CD4-positive, alpha-beta T cell treated with Interleukin-21 for 1 hour (primary cell): ENCODE measurements at places on chromosomes 3 and 15.

GRCh38 chr3:49618412-49618811, 55.7 kb upstream of the APEH start:
- no peak for DNase-seq

DNA sequence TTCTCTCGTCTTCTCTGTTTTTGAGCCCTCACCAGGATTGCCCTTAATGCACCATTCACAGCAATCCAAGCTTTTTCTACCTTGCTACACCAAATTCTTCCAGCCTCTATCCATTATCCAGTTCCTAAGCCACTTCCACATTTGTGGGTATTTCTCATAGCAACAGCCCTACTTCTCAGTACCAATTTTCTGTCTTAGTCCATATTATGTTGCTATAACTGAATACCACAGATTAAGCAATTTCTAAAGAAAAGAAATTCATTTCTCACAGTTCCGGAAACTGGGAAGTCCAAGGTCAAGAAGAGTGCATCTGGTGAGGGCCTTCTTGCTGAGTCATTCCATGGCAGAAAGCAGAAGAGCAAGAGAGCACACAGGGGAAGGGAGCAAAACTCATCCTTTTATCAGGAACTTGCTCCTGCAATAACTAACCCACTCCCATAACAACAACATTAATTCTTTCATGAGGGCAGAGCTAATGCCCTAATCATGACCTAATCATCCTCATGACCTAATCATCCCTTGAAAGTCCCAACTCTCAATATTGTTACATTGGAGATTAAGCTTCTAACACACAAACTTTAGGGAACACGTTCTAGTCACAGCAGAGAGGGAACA, 9.7 kb upstream of the EIF1B start:
- peak; percentile 13 for DNase-seq

- no peak for DNase-seq
These were observed 778 bp downstream of the ARL6 start for GRCh38 chr3:97765336-97765735.

GRCh38 chr3:157649511-157649910, 146.3 kb upstream of the VEPH1 start:
- DNase-seq = no peak

- DNase-seq = no peak
These were observed 4.4 kb upstream of the FOXB1 start for GRCh38 chr15:59999612-60000112.

DNA sequence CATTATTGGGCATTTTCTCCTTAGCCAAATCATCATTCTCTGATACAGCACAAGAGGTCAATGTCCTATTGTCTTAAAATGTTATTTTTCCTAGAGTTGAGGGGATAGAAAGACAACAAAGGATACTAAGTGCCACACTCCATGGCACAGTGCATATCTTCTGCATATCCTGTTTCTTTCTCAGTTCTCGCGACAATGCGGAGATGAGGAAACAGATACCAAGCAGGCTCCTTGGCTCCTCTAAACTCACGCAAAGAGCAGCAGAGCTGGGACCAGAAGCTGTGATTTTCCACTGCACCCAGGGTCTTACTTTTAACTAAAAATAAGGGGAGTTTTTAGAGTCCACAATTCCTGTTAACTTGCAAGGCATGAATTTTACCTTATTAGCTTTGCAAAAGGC, 10.5 kb upstream of the VGLL4 start:
- DNase-seq = no peak

DNA sequence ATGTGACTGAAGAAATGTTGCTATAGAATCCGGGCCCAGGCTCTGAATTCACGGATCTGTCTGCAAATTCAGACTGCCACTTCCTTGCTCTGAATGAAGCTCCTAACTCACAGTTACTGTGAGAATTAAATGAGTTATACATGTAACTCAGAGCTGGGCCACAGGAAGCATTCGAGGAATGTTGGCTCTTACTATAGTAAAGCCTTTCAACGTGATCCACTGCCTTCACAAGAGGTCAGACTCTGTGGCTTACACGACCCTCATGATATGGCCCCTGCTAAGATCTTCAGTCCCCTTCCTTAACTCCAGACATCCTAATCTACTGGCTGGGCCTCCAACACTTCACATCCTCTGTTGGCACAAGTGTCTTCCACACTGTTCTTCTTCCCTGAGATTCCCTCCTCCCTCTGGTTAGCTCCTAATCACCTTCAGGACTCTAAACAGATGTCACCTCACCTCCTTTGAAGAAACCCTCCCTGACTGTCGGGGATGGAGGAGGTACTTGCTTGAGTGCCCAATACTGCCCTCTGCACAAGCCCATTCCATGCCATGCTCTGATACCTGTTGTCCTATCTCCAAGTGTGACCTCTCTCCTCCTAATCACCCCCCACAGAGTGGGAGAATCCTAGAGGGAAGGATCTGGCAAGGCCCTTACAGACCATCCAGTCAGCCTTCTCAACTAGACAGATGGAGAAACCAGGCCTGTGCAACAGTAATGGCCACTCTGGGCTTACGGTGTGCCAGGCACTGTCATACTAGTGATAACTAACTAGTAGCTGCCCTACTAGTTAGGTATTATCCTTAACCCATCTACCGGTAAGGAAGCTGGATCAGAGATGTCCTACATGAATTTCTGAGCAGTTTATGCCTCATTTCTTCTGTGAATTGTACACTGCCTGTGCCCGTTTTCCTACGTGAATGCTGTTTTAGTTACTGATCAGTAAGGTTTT, 1.3 kb downstream of the ACTR8 start:
- DNase-seq = no peak

GRCh38 chr3:128541246-128541645, 48.2 kb upstream of the GATA2 start:
- no peak for DNase-seq

DNA sequence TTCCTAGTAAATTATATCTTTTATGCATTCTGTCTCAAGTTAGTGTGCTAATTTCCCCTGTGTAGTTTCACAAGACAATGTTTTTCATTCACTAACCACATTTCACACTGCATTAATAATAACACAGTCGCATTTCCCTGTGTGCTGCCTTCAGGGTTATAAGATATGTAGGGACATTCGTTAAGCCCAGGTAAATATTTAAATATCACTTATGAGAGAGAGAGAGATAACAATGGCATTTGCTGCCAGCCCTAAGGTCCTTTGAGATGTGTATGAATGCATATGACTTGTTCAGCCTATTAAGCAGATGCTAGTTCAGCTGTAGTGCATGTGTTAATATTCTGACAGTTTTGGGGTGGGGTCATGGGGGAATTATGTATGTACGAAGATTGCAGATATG, 876.7 kb downstream of the NAALADL2 start:
- no peak for DNase-seq

GRCh38 chr3:188432802-188433520, 279.0 kb downstream of the LPP start:
- DNase-seq = peak; percentile 45

DNA sequence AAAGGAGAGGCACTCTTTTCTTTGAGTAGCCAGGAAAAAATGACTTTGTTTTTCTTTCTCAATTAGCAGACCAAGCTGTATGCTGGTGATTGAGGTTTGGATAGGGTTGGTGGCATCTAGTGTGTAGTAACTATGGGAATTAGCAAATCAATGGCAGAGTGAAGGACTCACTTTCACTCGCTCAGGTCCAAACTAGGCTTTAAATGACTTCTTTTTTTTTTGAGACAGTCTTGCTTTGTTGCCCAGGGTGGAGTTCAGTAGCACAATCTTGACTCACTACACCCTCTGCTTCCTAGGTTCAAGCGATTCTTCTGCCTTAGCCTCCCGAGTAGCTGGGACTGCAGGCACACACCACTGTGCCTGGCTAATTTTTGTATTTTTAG, 35.9 kb downstream of the PRKCI start:
- DNase-seq = no peak

DNA sequence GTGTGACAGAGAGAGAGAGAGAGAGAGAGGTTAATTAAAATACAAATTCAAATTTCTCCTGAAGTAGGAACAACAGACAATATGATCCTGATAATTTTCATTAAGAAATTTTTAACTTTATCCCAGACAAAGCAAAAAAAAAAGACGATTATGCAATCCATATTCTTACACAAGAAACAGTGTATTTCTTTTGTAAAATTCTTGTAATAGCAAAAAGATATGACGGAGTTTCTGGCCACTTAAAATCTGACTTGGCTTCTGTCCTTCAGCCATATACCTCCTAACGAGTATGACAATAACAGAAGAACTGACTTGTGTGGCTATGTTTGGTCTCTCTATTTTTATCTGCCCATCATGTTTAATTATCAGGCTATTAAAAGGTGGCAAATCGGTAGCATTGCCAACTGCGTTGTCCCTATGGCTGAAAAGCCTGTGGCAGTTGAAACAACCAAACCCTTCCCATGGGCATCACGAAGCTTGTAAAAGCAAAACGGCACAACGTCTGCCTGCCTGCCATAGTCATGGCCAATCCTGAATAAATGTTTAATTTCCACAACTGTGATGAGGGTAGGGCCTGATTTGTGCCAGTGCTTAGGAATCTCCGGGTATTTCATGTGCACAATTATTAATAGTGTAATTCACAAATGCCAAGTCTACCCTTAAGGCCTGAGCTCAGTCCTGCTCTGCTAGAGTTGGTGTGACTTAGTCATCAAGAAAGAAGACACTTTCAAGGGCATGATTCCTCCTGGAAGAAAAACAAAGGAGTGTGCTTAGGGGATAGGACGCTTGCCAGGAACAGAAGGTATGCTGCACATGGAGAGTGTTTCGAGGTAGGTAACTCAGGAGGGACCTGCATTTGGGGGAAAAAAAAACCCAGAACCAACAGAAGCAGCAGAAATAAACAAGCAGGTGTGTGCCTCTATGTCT, 1090.2 kb downstream of the FHIT start:
- DNase-seq = no peak

- no peak for DNase-seq
These were observed 466.0 kb upstream of the THBS1 start for GRCh38 chr15:39114690-39115378.

DNA sequence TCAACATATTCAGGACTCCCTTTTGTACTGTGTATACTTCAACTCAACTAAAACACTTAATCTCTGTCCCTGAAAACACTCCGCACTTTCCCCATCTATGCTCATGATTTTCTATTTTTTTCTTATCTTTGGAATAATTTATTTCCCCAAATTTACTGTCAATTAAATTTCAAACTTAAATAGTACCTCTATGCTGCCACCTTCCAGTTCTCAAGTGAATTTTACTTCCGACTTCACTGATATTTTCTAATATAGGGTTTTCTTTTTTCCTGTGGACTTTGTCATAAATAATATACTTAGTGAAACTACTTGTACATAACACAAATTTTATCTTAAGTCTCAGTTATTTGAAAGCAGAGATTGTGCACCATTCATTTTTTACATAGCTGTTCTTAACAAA, 1303.3 kb downstream of the OTOL1 start:
- DNase-seq = no peak

- DNase-seq = no peak
These were observed 229.4 kb upstream of the SUCLG2 start for GRCh38 chr3:67883766-67884165.

GRCh38 chr15:54119051-54119450, 140.8 kb downstream of the UNC13C start:
- no peak for DNase-seq

DNA sequence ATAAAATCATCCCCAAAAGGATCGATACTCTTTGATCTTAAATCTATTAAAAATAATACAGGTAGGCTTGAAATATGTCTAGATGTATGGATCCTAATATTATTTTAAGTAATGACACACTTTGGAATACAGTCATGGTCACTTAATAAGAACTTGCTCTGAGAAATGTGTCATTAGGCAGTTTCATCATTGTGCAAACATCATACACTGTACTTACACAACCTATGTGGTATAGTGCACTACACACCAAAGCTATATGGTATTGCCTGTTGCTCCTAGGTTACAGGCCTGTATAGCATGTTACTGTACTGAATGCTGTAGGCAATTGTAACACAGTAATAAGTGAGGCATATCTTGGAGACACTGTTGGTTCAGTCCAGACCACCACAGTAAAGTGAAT, 307.1 kb downstream of the RAP2B start:
- DNase-seq = no peak

GRCh38 chr15:100686021-100686724, 83.8 kb downstream of the ASB7 start:
- DNase-seq = no peak
